ENCODE measurements at places on chromosomes 13 and 19.

- no peak overlapping the region for H3K27ac ChIP-seq
- peaks cover 74% of the 10 kb centered on the region for H3K36me3 ChIP-seq
- no peak for DNase-seq
- no peak overlapping the region for H3K4me3 ChIP-seq
- no peaks in the 10 kb centered on the region for H3K4me1 ChIP-seq
Measured at GRCh38 chr19:19711306-19711933, 21.5 kb downstream of the ZNF14 start.

GRCh38 chr13:52673465-52673864 is 20.8 kb downstream of the SUGT1 start:
- no peaks in the 10 kb centered on the region for H3K27me3 ChIP-seq
- H3K27ac ChIP-seq: no peak overlapping the region
- peaks cover 49% of the 10 kb centered on the region for H3K36me3 ChIP-seq
- no peak for DNase-seq

DNA sequence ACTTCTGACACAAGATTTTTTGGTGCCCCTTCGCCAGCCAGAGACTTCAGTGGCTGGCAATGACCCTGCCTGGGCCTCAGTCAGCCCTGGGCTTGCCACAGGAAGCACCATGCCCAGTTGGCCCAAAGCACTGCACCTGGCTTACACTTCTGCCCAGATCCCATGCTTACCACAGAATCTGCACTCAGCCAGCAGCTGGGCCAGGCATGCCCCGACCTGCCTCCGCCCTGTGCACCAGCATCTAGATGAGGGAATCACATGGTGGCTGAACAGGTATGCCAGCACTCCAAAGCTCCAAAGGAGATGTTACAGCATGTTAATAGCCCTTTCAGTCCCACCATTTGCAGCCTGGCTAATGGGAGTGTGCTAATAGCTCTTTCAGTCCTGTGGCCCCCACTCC is 690.9 kb downstream of the SLITRK6 start:
- no peak overlapping the region for H3K4me3 ChIP-seq
- no peaks in the 10 kb centered on the region for H3K4me1 ChIP-seq
- no peaks in the 10 kb centered on the region for H3K36me3 ChIP-seq
- DNase-seq: no peak

DNA sequence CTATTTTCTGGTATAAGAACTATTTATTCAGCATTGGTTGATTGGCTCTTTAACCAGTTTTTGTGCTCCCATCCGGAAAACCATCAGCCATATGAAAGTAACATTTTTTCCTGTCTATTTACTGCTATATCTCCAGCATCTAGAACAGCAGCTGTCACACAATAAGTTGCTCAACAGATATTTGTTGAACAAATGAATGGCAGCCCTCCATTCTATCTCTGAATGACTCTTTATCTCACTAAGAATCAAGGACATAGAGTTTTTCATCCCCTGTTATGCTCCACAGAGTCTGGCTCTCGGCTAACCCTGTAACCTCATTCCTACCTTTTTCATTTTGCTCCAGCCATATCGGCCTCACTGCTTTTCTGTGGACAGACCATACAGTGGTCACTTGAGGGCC is 145.5 kb downstream of the SLITRK6 start:
- no peak overlapping the region for H3K4me3 ChIP-seq
- no peak for DNase-seq
- no peaks in the 10 kb centered on the region for H3K36me3 ChIP-seq
- no peaks in the 10 kb centered on the region for H3K27me3 ChIP-seq
- no peak overlapping the region for H3K27ac ChIP-seq

DNA sequence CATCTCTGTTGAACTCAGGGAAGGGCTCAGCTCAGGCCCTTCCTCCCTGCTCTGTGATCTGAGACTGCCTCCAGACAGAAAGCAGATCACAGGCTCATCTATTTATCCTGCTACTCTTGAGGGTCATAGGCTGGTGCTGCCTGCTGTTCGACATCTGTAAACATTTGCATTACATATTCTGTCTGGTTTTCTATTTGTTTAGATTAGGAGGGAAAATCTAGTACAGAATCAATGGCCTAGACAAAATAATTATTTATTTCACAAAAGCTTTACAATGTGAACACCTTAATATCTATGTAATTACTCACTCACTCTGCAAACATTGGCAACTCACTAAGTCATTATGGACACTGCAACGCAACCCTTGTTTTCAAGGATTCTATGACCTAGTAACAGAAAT is 43.0 kb downstream of the CEP89 start:
- H3K4me3 ChIP-seq: no peak overlapping the region
- H3K27ac ChIP-seq: no peak overlapping the region
- peaks cover 33% of the 10 kb centered on the region for H3K36me3 ChIP-seq
- DNase-seq: no peak

DNA sequence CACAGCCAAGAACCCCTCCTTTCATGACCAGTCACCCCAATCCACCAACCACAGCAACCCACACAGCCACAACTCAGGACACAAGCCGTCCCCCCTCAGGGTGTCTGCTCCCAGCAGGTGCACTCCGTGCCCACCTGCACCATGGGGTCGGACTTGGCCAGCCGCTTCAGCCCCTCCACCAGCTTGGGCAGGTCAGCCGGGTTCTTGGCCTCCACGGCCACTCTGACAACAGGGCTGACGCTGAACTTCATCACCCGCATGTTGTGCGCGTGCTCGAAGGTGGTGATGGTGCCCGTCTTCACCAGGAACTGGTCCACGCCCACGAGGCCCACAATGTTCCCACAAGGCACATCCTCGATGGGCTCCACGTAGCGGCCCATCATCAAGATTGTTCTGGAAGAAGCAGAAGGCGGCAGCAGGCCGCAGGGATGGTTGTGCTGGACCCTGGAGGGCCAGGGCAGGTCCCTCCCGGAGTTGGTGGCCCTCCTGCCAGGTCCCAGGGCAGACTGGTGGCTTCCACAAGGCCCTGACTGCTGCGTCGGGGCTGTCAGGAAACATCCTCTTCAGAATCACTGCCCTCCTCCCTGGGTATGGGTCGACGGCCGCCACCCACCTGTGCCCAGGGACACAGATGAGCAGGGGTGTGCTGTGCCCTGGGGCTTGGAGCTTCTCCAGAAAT is 5.5 kb downstream of the EEF2 start:
- peaks cover 19% of the 10 kb centered on the region for H3K4me1 ChIP-seq
- H3K27ac ChIP-seq: no peak overlapping the region

- H3K4me1 ChIP-seq: peaks cover 22% of the 10 kb centered on the region
- DNase-seq: peak; percentile 81
- peak within 1 kb of the TSS; percentile 93 for H3K27ac ChIP-seq
- peaks cover 40% of the 10 kb centered on the region for H3K36me3 ChIP-seq
Measured at GRCh38 chr19:37655301-37655688, at the start of gene ZFP30. Gene ZFP30 (minus strand): TSS chr19:37655465. CDS start chr19:37647822, 7,643 bp downstream.

DNA sequence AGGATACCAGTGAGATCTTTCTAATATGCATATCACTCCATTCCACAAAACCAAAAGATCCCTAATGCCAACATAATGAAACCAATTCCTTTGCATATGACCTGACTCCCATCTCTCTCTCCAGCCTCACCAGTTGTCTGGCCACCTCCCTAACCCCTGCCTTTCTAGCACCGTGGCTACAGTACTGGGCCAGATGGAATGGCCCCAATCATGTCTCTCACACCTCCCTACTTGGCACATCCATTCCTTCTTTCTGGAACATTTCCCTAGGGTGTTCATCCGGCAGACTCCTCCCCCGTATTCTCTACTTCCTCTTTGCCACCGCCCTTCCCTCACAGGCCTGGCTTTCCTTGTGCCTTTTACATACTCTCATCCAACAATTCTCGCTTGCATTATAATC is 62.0 kb downstream of the GPALPP1 start:
- peaks cover 30% of the 10 kb centered on the region for H3K4me1 ChIP-seq
- DNase-seq: no peak
- peaks cover 60% of the 10 kb centered on the region for H3K27me3 ChIP-seq
- H3K36me3 ChIP-seq: no peaks in the 10 kb centered on the region
- H3K27ac ChIP-seq: no peak overlapping the region
- no peak overlapping the region for H3K4me3 ChIP-seq

DNA sequence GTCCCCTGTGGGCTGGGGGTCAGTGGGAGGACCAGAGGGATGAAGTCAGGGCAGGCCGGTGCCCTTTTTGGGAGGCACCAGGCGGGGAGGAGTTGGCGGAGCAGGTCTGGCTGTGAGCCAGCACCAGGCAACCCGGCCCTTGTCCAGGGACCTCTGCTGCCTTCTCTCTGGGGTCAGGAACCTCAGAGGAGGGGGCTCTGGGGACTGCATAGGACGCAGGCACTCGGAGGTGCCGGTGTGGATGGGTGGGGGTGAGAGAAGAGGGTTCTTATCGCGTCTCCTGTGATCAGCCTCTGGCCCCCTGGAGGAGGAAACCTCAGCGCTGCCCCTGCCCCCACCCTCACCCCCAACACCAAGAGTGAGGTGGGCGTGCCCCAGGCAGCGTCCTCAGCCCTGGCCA is 16.5 kb downstream of the DPF1 start:
- H3K4me3 ChIP-seq: no peak overlapping the region
- no peaks in the 10 kb centered on the region for H3K36me3 ChIP-seq
- peaks cover 29% of the 10 kb centered on the region for H3K27me3 ChIP-seq
- no peak for DNase-seq
- H3K27ac ChIP-seq: no peak overlapping the region
- peaks cover 2% of the 10 kb centered on the region for H3K4me1 ChIP-seq

DNA sequence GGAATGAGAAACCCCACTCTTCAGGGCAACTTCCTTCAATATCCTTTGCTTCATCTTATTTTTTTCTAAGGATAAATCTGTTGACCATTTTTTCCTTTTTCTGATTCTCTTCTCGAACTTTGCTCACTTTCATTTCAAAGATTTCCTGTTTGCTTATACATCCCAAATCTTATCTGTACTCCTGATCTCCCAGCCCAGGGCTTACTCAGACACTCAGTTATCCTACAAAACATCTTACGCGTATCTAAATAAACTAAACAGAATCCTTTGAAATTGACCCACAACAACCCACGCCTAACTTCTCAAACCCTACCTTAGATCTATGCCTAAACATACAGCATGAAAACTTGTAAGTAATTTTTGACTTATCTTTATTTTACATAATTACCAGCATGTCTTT is 179.2 kb downstream of the ABCC4 start:
- peaks cover 15% of the 10 kb centered on the region for H3K4me1 ChIP-seq
- no peak for DNase-seq
- H3K27ac ChIP-seq: peak overlapping the region; percentile 15
- H3K27me3 ChIP-seq: no peaks in the 10 kb centered on the region
- H3K4me3 ChIP-seq: no peak overlapping the region
- peaks cover 7% of the 10 kb centered on the region for H3K36me3 ChIP-seq

- H3K4me3 ChIP-seq: no peak overlapping the region
- H3K27ac ChIP-seq: no peak overlapping the region
- no peaks in the 10 kb centered on the region for H3K27me3 ChIP-seq
- no peak for DNase-seq
Measured at GRCh38 chr19:32702010-32702409, 10.4 kb downstream of the NUDT19 start.

- H3K4me1 ChIP-seq: no peaks in the 10 kb centered on the region
- DNase-seq: no peak
- no peak overlapping the region for H3K27ac ChIP-seq
- no peak overlapping the region for H3K4me3 ChIP-seq
Measured at GRCh38 chr19:15025217-15025616, 24.1 kb upstream of the CASP14 start.

DNA sequence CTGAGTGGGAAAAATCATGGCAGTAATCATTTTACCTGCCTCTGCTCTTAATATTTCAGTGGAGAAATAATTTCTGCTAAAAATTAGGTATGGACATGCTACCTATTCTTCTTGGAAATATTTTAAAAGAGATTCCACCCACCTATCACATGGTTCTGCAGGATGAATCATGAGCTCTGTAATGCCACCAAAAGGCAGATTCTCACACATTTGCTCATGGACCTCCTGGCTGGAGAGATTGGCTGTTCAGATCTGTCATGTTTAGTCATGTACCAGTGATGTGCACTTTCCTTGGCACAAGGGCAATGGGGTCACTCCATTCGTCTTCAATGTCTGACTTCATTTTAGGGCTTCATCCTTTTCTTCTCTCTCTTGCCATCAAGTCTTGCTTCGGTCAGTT is 101.8 kb upstream of the MBNL2 start:
- H3K4me1 ChIP-seq: peaks cover 11% of the 10 kb centered on the region
- H3K36me3 ChIP-seq: no peaks in the 10 kb centered on the region
- peaks cover 48% of the 10 kb centered on the region for H3K27me3 ChIP-seq
- no peak for DNase-seq

- DNase-seq: no peak
- H3K27ac ChIP-seq: no peak overlapping the region
- no peaks in the 10 kb centered on the region for H3K4me1 ChIP-seq
- H3K4me3 ChIP-seq: no peak overlapping the region
Measured at GRCh38 chr13:85386424-85386823, 412.8 kb downstream of the SLITRK6 start.

GRCh38 chr19:20078581-20079031 is 806 bp downstream of the ZNF90 start:
- H3K27me3 ChIP-seq: no peaks in the 10 kb centered on the region
- no peak overlapping the region for H3K27ac ChIP-seq
- H3K4me3 ChIP-seq: peak overlapping the region; percentile 83
- peaks cover 41% of the 10 kb centered on the region for H3K36me3 ChIP-seq
- DNase-seq: no peak

DNA sequence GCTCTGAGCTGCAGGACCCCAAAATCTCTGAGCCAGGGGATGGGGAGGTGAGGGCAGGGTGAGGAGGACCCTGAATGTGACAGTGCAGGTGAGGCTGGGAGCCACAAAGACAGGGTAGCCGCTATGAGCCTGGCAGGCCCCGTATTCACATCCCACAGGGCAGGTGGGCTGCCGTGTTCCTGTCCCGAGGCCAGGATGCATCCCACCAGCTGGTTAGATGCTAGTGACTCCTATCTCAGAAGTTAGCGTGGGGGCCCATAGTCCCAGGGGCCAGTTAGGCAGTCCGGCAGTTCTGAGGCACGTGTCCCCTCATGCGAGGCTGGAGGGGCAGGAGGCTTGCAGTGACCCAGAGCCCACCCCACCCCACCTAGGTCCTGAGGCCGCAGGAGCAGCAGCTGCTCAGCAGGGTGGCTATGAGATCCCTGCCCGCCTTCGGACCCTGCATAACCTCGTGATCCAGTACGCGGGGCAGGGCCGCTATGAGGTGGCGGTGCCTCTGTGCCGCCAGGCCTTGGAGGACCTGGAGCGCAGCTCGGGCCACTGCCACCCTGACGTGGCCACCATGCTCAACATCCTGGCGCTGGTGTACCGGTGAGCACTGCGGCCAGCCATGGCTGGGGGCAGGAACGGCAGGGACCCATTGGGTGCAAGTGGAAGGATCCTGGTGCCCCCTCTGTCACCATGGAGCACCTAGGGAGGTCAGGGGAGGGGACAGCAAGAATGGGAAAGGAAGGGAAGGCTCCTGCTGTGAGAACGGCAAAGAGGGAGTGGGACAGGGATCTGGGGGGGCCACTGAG is 7.2 kb downstream of the KLC3 start:
- H3K36me3 ChIP-seq: peaks cover 3% of the 10 kb centered on the region
- H3K27me3 ChIP-seq: no peaks in the 10 kb centered on the region
- no peaks in the 10 kb centered on the region for H3K4me1 ChIP-seq
- no peak overlapping the region for H3K4me3 ChIP-seq

DNA sequence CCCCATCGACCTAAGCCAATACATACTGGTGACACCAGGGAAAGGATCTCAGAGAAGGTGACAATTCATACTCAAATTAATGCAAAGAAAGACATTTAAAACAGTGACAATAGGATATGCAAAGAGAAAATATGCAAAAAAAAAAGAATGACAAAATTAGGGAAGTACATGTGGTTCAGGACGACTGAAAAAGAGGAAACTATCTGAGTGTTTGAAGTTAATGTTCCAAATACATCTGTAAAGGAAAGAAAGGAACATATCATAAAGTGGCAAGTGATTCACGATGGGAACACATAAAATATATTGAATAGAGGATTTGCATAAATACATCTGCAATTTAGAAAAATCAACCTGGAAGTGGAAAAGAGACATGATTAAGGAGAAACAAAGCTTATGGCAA is 441.4 kb downstream of the SLITRK5 start:
- H3K27ac ChIP-seq: no peak overlapping the region
- H3K4me3 ChIP-seq: no peak overlapping the region
- no peaks in the 10 kb centered on the region for H3K4me1 ChIP-seq
- H3K27me3 ChIP-seq: no peaks in the 10 kb centered on the region
- DNase-seq: no peak
- H3K36me3 ChIP-seq: no peaks in the 10 kb centered on the region
